ENCODE measurements at places on chromosomes 5 and 9.

GRCh38 chr5:17221843-17222636 lies 4.6 kb downstream of the BASP1 start:
- DNase-seq = no peak

DNA sequence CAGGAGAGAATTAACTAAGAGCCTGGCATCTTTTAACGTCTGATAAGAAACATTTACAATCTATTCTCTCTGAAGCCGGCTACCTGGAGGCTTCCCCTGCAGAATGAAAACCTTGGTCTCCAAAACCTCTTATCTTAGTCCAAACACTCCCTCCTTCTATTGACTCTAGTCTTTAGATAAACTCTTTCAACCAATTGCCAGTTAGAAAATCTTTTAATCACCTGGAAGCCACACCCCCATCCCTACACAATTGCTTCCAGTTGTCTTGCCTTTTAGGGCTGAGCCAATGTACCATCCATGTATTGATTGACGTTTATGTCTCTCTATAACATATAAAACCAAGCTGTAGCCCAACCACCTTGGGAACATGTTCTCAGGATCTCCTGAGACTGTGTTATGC lies 1343.1 kb upstream of the C9orf72 start:
- DNase-seq = no peak

GRCh38 chr9:101030086-101030391 lies 1.5 kb downstream of the PLPPR1 start:
- DNase-seq = no peak

DNA sequence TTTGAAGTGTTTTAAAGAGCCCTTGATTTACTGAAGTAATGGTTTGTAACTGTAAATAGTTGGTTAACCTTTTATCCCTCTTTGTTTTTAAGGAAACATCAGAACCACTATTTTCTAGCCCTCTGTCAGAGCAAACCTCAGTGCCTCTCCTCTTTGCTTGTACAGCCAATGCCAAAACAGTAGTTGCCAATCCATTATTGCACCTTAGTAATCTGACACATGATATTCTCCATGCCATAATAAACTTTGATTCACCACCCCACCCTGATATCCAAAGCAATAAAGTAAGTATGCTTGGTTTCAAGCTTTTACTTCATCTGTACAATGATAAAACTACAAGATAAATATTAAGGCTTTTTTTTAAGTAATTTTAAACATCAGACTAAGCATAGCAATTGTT lies 100.8 kb downstream of the DMXL1 start:
- DNase-seq = no peak

- no peak for DNase-seq
Measured at GRCh38 chr5:88778736-88779135, 104.2 kb downstream of the MEF2C start.

GRCh38 chr9:22047596-22047995 lies 38.5 kb upstream of the CDKN2B start:
- DNase-seq = no peak

DNA sequence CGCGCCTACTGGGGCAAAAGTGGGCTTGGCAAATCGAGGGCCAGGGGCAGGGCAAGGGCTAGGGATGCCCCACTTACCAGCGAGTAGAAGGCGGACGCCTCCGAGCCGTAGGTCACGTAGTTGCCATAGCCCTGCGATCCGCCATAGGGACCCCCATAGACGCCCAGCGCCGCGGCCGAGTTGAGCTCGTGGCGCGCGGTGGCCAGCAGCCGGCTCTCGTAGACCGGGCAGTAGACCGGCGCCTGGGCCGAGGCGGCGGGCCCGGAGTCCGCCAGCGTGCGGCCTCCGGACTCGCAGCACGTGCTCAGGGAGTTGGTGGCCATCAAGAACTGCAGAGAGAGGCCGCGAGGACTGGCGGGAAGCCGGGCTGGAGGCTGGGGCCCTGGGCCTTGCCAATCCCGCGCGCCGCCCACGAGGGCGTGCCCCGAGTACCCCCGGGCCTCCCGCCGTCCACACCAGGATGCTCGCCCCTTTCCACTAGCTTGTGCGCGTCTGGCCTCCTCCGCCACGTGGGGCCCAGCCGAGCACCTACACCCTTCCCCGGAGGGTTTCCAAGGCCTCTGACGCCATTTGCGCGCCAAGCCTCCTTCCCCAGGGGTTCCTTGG lies 891 bp downstream of the IRX4 start:
- DNase-seq = peak; percentile 58

DNA sequence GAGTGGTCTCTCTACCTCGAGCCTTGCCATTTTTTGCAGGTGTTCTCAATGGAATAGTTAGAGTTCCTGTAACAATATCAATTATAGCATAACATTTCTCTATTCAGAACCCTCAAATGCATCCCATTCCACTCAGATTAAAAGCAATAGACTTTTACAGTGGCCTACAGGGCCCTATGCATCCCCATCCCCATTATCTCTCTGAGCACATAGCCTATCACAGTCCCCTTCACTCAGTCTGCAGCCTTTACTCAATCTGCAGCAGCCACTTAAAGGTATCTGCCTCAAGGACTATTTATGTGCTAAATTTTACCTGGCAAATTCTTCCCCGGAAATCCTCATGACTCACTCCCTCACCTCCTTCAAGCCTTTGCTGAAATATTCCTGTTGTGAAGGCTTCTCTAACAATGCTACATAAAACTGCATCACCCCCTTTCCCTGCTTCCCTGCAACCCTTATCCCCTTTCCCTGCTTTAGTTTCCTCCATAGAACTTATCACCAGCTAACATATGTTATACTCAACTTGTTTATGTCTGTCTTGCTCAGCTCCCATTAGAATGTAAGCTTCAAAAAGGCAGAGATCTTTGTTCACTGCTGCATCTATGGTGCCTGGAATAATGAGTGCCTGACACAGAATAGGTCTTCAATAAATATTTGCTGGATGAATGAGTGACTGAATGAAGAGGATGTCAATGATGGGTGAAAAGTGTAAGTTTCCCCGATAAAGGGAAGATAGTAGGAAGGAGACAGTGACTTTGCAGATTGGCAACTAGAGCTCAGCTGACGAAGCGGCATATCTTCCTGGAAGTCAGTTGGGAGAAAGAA lies 54.1 kb upstream of the ZNF366 start:
- no peak for DNase-seq

- no peak for DNase-seq
Measured at GRCh38 chr5:176771102-176771845, 39.1 kb upstream of the UNC5A start.

DNA sequence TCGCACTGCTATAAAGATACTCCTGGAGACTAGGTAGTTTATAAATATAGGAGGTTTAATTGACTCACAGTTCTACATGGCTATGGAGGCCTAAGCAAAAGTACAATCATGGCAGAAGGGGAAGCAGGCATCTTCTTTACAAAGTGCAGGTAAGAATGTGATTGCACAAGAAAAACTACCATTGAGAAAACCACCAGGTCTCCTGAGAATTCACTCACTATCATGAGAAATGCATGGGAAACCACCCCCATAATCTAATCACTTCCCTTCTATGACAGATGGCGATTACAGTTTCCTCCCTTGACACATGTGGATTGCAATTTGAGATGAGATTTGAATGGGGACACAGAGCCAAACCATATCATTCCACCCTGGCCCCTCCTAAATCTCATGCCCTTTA lies 121.2 kb upstream of the ST8SIA4 start:
- no peak for DNase-seq

- DNase-seq = no peak
Measured at GRCh38 chr9:84173961-84174360, 166.6 kb downstream of the SLC28A3 start.

GRCh38 chr5:158809310-158809850 lies 290.3 kb downstream of the EBF1 start:
- no peak for DNase-seq

- no peak for DNase-seq
Measured at GRCh38 chr9:87309236-87309635, 188.4 kb upstream of the DAPK1 start.

GRCh38 chr9:22650946-22651345 lies 204.3 kb downstream of the DMRTA1 start:
- no peak for DNase-seq

GRCh38 chr5:78354066-78354670 lies 6.2 kb upstream of the SCAMP1 start:
- no peak for DNase-seq

GRCh38 chr5:134553821-134554267 lies 28.4 kb downstream of the JADE2 start:
- DNase-seq = no peak

- DNase-seq = no peak
Measured at GRCh38 chr5:142813220-142813619, 43.0 kb downstream of the ARHGAP26 start.

- DNase-seq = no peak
Measured at GRCh38 chr9:129336130-129336528, 158.1 kb upstream of the IER5L start.

DNA sequence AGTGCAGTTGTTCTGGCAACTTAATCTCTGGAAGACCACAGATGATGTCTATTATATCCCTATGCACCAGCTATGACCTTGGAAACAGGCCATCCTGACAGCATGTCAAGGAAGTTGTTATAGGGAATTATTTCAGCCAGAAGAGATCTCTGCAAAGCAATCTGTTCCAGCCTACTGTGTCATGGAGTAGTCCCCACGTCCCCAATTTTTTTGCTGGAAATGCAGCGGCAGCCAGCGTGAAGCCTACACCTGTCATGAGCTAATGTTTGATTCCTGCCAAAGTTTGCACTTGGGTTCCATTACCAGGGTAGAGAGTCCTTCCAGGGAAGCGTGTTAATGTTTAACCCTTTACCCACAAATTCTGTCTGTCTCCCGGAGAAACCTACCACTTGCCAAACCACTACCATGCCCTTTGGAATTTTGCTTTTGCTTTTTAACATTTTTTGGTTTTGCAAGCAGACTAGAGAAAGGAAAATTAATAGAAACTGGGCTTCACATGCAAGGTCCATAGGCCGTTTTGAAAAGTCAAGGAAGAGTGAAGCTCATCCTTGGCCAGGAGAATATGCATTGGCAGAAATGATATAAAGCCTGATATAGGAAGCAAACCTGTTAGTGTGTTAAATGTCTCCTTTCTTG lies 174.9 kb upstream of the SPRY4 start:
- no peak for DNase-seq

GRCh38 chr5:5522336-5522735 lies 99.9 kb downstream of the ICE1 start:
- DNase-seq = no peak

DNA sequence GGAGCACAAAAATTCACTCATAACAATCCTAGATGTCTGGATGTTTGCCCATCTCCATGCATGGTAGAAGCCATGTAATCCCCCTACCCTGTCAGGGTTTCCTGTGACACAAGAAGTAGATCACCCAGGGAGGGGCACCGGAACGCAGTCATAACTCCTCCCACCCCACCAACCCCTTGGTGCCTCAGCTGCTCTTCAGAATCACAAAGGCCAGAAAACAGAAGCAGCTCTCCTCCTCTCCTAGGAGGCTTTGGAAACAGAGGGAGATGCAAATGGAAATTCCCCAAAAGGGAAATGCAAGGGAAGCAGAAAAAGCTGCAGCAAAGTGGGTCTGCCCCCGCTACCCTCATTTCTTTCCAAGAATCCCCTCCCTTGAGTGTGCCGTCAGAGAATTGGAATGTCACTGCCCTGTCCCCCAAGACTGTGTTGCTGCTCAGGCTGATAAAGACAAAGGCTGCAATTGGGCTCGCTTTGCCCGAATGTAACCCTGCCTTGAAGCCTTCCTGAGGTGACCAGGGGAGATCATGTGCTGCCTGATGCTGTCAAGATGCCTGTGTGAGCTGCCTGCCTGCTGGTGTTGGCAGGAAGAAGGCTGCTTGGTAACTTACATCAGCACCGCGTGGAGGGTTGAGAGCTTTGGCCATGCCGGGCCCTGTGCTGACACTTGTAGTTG lies 65.5 kb upstream of the ABCA1 start:
- peak; percentile 90 for DNase-seq

DNA sequence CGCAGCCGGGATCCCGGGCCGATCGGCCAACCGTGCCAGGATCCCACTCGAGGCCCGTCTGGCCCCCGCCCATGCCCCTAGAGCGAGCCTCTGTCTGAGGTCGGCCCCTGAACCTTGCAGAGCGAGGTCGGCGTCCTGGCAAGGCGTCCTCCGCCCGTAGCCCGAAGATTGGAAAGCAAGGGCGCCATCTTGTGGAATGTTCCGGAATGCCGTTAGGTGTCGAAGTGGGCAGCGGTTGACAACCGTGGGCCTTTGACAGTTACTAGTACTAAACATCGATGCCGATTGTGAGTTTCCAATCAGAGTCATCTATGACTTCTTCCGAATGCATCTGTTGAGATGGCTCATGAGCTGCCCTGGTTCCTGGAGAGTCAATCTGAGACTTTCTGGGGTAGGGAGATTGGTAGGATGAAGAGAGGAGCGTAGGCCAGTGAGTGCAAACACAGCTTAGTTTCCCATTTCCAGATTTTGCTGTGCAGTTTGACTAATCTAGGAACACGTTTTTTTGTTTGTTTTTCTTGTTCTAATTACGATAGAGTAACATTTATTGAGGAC lies 923 bp upstream of the PLK2 start:
- peak; percentile 94 for DNase-seq

- DNase-seq = no peak
Measured at GRCh38 chr5:82130602-82131001, 147.6 kb downstream of the RPS23 start.

DNA sequence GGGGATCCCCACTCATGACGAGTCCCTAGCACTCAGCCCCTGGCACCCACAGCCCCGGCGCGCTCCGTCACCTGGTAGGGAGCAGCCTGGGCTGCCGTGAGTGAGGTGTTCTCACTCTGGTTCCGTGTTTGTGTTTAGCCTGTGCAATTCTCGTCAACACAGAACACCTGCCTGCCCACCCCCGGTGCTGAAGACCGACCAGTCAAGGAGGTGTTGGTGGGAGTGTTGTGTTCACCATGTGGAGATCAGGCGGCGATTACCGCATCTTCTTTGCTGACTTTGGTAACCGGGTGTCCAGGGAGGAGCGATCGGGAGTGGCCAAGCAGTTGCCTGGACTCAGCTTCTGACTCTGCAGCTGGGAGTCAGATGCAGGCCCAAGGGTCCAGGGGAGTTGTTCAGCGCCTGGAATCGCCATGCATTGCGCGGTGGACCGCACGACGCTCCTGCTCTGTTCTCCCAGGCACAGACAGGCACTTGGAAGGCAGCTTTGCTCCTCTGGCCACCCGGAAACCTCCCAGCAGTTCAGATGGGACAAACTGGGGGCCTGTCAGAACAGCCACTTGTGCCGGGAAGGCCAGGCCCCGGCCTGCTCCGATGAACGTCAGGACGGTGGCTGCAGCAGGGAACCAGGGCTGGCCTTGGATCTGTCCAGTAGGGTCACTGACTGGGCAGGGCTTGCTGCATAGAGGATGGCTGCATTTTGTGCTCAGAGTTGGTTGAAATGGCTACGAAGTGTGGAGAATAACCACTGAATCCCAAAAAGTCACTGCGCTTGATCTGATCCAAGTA lies 28.2 kb downstream of the EXOC3 start:
- DNase-seq = no peak

GRCh38 chr5:134268019-134268601 lies 42.2 kb upstream of the PPP2CA start:
- DNase-seq = no peak

DNA sequence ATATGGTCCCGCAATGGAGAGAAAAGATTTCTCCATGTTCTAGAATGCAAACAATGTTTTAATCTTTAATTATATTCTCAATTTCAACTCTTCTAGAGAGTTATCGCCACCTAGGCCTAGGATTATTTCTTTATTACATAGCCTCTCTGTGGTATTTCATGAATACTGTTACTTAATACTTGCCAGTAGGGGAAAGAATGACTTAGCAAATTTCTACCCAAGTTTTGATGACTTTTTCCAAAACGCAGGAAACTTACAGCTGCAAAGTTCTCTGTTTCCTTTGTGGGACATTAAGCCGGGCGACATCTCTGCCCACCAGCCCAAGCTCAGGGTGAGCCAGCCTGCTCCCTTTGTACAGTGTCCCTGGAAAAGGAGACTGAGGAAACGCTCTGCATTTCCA lies 73.8 kb downstream of the MED27 start:
- no peak for DNase-seq

- no peak for DNase-seq
Measured at GRCh38 chr5:143397302-143398052, 6.0 kb downstream of the NR3C1 start.
